ENCODE measurements at places on chromosomes 5 and 9.

GRCh38 chr5:55327281-55327680 is 19.5 kb downstream of the MTREX start:
- DNase-seq, result no peak

DNA sequence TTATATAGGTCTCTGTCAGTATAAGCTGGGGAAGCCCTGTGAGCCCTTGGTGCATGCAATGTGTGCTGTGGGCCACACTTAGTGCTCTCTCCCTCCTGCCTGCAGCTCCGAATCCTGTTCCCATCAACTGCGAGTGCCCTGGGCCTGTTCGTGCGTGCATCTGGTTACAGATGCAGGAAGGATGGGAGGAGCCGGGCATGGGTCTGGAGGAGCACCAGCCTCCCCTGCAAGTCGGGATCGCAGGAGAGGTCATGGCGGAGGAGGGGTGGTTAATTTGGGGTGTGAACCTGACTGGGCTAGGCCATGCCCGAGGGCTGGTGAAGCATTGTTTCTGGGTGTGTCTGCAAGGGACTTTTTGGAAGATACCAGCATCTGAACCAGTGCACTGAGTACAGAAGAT is 274.6 kb upstream of the IRX4 start:
- DNase-seq, result no peak

DNA sequence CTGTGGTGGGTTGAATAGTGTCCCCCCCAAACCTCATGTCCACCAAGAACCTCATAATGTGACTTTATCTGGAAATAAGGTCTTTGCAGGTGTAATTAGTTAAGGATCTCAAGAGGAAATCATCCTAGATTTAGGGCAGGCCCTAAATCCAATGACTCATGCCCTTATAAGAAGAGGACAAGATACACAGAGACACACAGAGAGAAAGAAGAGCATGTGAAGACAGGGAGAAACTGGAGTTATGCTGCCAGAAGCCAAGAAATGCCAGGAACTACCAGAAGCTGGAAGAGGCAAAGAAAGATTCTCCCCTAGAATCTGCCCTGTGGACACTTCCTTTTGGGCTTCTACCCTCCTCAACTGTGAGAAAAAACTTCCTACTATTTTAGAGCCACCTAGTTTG is 8.8 kb downstream of the FAM13B start:
- DNase-seq, result no peak

DNA sequence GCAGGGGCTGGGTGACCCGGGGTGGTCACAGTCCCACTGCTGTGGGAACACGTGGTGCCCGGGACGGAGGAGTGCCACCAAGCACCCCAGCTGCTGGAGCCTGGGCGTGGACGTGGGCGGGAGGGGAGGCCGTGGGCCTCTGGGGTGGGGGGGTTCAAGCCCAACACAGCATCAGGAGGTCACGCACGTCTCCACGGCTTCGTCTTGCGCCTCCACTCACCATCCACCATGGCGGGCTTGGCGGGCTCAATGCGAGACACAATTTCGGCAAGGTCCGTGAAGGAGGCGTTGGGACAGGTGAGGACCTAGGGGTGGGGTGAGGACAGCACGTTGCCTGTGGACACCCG is 2.2 kb upstream of the NSMF start:
- DNase-seq, result no peak

DNA sequence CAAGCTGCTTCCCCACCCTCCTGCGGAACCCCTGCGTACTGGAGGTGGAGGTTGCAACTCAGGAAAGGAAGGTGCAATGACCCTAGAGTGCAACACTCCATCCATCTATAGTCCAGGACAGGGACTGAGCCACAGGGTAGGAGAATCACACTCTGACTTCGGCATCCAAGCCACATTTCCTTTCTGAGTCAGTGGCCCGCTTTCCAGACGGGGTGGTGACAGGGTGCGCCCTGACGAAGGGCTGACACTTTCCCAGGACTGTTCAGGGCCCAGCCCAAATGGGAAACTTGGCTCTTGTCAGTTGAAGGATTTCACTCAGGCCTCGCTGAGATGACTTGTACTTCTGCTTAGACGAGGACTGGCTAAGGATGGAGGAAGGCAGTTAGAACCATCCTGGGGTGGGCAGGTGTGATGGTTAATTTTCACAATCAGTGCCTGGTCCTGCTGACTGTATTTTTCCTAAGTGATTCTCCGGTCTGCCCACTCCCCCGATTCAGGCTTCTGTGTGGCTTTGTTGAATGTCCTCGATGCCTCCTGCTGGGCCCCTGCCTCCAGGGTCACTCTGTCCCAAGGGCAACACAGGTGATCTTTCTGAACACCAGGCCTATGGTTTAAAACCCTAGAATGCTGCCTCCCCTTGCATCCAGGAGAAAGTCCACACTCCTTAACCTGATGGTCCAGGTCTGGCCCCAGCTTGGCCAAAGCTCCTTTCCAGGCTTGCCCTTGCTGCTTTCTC is 228.1 kb downstream of the FSTL4 start:
- no peak for DNase-seq

DNA sequence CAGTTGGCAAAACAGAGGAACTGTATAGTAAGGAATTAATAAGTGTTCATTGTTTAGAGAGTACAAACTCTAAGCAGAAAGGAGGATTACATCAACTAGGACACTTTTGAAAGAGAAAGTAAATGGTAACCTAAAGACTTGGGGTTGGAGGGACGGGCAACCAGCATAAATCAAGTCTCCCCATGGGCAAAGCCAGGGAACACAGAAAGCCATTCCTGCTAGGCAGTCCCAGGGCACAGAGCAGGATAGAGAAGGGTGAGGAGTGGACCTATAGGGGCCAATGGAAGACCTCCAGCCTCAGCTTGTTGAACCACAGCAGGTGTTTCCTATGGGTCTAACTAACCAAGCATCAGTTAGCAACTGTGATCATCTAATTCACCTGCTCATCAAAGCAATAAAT is 9.2 kb upstream of the ERAP1 start:
- no peak for DNase-seq

- DNase-seq, result no peak
Observed at GRCh38 chr5:168881427-168882149, 302.4 kb upstream of the PANK3 start.

GRCh38 chr9:33110686-33111085 is 34.2 kb upstream of the SMU1 start:
- no peak for DNase-seq

DNA sequence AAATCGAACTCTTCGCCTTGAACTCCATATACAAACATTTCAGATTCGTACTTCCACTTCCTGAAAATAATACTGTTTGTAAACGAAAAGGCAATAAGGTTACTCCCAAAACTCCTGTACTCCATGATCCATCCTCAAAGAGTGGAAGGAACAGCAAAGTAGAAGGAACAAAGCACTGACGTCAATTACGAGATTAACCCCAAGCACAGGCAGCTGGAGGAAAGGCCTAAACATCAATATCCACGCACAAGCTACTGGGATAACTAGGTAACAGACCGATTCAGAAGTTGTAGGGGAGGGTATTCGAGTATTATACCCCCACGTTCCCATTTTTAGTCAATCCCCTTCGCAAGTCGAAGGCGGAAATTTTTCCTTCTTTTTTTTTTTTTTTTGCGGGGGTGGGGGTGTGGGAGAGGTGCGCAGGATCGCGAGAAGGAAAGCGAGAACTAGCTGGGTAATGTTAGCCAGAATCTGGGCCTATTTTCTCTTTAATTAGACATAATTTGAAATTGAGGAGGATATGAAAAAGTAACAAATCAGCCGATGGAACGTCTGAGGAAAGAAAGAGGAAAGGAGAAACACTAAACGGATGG is 909 bp downstream of the AFF4 start:
- DNase-seq, result peak; percentile 23

DNA sequence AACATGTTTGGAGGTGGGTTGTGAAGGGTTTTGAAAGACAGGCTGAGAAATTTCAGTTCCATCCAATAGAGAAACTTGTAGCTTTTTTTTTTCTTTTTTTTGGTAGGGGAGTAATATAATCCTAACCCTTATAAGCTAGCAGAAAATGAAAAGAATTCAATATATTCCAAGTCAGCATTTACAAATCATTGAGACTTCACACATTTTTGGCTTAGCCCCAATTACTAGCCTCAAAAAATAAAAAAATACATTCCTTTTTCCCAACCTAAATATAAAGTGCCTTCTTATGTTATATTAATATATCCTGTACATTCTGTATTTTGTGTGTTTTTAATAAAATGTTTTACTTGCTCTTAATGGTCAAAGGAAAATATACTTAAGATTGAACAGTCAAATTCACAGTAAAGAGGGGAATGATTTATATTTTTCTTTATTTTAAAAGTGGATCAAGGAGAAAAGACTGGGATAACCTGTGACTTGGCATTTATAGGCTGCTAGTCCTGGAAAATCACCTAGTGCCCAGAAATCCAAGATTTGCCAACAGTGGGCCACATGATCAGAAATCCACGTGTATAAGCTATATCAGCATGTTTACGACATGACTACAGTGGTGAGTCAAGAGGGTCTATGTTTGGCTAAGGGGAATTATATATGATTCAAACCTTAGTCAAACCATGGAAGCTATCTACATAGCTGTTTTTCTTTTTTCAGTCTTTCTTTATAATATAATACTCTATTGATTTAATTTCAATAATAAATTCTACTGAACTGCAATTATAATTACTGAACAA is 14.5 kb downstream of the HACD4 start:
- no peak for DNase-seq

GRCh38 chr5:74603376-74603775 is 37.2 kb downstream of the ENC1 start:
- DNase-seq, result no peak

DNA sequence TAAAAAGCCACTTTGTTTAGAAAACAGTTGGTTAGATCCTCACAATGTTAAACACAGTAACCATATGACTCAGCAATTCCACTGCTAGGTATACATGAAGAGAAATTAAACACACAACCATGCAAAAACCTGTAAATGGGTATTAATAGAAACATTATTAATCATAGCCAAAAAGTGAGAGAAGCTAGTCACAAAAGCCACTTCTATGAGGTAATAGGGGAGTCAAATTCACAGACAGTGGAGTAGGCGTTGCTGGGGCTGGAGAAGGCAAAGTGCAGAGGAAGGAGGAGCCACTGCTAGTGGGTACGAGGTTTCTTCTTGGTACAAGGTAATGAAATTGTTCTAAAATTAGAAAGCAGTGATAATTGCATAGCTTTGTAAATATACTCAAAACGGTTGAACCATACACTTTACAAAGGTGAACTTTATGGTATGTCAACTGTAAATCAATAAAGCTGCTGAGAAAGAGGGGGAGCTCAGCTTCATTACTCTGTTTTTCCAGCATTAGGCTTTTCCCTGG is 364.4 kb downstream of the GADD45G start:
- DNase-seq, result peak; percentile 15

DNA sequence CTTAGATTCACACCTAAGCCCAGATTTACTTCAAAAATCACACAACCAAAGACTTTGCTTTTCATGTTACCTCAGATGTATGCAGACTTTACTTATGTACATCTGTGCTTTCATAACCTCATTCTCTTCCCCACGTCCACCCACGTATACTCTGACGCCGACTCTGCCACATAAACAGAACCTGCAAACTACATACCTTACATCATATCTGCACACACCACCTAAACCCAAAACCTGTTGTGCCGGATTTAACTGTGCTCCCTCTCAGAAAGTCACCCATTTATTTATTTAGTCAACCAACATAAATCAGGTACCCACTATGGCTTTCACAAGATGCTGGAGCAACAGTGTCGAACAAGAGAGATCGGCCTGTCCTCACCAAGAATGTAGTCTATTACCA is 1.0 kb upstream of the DPYSL3 start:
- no peak for DNase-seq

DNA sequence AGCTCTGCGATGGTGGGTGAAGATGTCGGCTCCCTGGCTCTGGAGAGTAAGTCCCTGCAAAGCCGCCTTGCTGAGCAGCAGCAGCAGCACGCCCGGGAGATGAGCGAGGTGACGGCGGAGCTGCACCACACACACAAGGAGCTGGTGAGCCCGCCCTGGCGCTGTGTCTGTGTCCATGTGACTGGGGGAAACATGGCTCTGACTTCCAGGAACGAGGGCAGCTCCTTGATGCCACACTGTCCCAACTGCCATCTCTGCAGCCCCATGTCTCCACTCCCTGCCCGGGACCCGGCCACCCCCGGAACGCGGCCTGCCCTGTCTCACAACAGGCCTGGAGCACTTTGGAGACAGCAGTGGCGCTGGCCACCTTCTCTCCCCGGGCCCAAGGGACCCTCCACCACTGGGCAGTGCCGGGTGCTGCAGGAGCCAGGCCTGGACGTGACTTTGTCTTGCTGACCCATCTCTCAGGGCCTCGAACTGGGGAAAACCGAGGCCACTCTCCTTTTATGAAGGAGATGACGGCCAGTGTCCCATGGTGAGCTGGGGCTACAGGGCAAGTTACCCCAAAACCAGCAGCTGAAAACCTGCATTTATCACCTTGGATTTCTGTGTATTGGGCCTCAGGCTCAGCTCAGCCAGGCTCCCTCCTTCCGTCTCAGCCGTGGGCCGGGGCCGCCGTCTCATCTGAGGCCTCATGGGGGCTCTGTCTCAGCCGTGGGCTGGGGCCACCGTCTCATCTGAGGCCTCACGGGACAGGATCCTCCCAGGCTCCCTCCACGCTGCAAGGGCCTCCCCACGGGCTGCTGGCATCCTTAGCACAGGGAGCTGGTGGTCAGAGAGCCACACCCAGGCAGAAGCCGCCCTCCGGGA is 28.6 kb downstream of the CEP72 start:
- DNase-seq, result no peak

GRCh38 chr5:106489004-106489403 is 1181.7 kb downstream of the EFNA5 start:
- no peak for DNase-seq

DNA sequence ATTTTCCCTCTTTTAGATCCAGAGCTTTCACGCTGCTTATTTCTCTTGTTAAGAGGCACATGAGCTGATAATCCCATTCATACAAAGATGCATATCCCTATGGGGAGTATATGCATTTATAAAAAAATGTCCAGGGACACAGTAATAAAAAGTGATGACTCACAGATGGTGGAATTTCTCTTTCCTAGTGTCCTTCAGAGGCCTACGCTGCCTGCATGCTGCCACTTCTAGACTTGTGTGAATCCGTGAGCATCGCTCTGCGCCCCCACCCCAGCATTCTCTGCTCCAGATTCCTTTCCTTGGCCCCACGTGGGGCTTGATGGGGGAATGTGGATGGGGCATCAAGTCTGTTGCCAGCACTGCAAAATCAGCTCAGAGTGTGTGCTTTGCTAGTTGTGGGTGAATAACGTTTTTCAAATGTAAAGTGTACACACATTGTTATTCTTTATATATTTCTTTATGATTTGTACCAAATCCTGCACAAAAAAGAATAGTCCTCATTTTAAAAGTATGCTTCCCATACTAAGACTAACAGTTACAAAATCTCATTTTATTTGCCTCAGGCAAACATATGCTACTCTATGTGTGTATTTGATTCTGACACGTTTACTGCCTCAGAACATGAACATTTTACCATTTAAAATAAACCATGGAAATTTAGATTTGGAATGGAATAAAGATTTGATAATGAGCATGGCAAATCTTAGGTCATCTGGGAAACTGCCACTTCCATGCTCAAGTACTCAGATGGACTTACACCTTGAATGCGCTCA is 22.4 kb upstream of the RASGRF2 start:
- DNase-seq, result no peak

DNA sequence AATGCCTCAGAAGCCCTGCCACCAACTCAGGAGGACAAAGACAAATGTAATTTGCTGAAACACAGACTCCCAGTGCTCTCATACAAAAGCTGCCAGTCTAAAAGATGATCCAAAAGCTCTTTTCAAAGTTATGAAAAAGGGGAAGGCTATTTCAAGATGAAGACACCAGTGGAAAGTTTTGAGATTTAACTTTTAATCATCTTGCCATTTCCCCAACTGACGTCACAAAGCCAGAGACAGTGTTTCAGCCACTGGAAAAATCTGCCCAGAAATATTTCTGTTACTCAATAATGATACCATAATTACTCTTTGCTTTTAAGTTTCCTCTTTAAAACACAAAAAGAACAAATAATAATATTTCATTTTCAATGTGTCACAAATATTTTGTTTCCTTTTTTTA is 20.9 kb downstream of the ENG start:
- DNase-seq, result no peak

Measured in NCI-H1436 (cell line).